ENCODE measurements at places on chromosomes 2 and 18.

GRCh38 chr2:23541503-23542229, 156.7 kb downstream of the KLHL29 start:
- DNase-seq = no peak

GRCh38 chr2:136122661-136123060, 4.7 kb upstream of the CXCR4 start:
- no peak for DNase-seq

GRCh38 chr18:72868585-72869225, 918 bp upstream of the NETO1 start:
- DNase-seq = no peak

DNA sequence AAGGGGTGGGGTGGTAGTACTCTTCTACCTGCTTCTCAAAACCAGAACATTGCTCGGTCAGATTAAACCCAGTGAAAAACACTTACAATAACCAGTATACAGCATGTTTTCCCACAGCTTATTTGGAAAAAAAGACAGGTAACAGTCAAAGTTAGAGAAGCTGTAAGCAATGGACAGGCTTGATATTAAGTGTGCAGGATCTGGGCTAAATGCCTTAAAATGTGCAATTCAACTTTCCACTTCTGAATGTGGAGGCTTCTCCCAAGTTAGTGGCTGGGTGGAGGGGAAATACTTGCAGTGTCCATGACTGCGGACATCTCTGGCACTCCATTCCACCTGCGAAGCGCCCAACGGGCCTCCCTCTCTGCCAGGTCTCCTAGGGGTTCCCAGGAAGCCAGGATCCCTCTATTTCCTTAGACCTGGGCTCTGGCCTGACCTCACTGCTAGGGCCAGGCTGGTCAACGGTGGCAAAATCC, 5.3 kb downstream of the ZEB2 start:
- no peak for DNase-seq

DNA sequence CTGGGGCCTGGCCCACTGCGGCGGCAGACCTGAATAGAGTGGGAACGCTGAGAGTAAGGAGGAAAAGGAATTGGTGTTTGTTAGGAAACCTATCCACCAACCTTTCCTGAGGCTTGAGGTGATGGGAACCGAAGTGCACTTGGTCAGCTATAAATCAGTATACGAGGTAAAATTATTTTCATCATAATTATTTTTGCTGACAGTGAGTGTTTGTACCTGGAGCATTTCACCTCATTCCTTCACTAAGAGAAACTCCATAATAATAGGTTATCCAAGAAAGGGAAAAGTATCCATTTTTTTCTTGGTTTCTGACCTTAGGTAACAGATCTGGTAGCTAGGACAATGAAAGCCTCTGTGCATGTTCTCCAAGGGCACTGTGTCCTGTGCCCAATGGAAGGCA, 138.6 kb upstream of the RGPD4 start:
- DNase-seq = no peak

- DNase-seq = no peak
Measured at GRCh38 chr2:230893841-230894781, 29.4 kb downstream of the ITM2C start.

- DNase-seq = no peak
Measured at GRCh38 chr2:180723712-180724111, 256.7 kb upstream of the UBE2E3 start.

GRCh38 chr18:66872277-66872676, 268.4 kb upstream of the CDH19 start:
- no peak for DNase-seq
